Fibroblast of skin of right quadriceps (primary cell): ENCODE measurements at places on chromosomes 3 and 15.
A peak's percentile ranks its signal among the peaks of the same experiment; 100 is the strongest.

GRCh38 chr3:167736264-167736787, 805 bp downstream of the SERPINI1 start:
- no peak for DNase-seq

DNA sequence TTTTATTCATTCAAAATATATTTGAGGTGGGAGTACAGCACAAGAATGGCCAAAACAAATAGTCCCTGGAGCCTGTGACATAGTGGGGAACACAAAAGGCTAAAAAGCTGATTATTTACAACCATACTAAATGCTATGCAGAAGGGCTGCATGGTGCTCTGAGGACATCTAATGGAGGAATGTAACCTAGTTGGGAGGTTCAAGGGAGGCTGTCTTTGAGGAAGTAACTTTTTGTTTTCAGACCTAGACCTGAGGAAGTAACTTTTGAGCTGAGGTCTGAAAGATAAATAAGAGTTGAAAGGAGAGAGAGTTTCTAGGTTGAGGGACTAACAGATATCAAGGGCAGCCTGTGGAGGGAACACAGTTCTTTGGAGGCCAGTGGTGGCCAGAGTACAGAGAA, 34.8 kb upstream of the RASA2 start:
- peak; percentile 69 for DNase-seq

GRCh38 chr15:51621936-51622603, 501 bp downstream of the DMXL2 start:
- DNase-seq = peak; percentile 45

DNA sequence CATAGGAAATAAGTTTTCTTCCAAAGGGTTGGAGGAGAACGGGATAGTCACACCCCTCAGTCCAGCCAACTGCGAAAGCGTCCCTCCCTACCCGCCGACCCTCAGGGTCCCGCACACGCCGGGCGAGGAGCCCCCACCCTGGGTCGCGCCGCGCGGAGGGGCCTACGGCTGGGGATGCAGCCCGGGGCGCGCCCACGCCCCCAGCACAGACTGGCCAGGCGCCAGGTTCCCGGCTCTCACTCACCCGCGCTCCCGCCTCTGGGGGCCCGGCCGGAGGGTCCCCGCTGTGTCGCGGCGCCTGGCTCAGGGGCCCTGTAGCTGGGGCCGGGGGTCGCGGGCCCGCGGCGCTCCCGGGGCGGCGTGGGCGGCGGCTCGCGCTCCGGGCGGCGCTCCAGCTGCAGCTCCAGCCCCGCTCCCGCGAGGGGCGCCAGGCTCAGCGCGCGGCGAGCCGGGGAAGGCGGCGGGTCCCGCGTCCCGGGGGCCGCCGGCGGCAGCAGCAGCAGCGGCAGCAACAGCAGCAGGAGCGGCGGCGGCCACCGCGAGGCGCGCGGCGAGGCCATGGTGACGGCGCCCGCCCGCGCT, 375 bp downstream of the HEG1 start:
- DNase-seq = no peak
